ENCODE measurements at places on chromosomes 5 and 9.

GRCh38 chr5:17001428-17001827 lies 65.3 kb upstream of the MYO10 start:
- DNase-seq: no peak

DNA sequence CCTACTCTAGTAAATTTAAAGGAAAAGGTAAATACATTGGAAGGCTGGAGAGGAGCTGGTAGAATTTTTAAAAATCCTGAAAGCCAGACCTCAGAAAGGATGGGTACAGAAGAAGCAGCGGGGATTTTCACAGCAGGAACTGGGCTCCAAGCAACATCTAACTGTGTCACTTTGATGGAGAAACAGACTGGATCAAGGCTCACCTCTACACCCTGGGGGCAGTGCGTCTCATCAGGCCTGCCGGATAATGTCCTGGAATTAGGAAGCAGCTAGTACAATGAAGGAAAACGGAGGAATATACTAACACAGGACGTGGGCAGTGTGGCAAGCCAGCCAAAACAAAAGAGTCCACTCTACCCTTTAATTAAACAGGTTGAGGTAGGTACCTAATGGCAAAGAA lies 463.6 kb downstream of the TAF11L14 start:
- no peak for DNase-seq

- no peak for DNase-seq
These were observed 171.0 kb downstream of the DEPDC1B start for GRCh38 chr5:60529001-60529400.

GRCh38 chr5:81391-82021 lies 10.5 kb upstream of the PLEKHG4B start:
- no peak for DNase-seq

DNA sequence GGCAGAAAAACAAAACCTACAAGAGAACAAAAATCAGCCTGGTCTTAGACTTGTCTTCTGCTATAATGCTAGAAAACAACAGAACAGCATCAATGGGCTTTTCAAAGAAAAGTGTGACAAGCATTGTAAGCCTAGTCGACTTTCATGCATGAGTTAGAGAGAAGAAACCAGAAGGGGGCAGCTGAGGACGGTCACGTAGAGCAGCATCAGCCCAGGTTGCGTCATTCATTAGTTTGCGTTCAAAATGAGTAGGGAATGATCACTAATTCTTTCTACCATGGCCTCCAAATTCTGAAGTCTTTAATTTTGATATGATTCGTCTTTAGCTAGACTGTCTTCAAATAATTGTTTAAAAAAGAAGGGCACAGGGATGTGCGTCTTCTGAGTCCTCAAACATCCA lies 4.7 kb upstream of the ISCA1 start:
- DNase-seq: no peak

- no peak for DNase-seq
These were observed 381 bp downstream of the NR2F1 start for GRCh38 chr5:93583439-93583767.

DNA sequence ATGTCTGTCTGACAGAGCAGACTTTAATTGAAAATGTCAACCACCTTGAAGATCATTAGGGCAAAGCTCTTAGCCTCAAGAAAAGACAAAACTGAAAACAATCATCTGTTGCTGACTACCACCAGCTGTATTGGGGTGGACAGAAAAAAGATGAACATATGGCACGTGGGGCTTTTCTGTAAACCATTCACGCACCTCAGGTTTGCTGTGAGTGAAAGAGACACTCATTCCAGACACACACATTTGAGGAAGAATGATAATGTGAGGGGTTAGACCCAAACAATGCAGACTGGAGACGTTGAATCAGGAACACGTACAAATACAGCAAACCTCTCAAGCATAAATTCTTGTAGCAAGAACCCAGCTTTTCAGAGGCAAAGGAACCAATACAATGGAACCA lies 158.7 kb downstream of the EBF1 start:
- no peak for DNase-seq

- no peak for DNase-seq
These were observed 159.4 kb upstream of the FER start for GRCh38 chr5:108588323-108588722.

DNA sequence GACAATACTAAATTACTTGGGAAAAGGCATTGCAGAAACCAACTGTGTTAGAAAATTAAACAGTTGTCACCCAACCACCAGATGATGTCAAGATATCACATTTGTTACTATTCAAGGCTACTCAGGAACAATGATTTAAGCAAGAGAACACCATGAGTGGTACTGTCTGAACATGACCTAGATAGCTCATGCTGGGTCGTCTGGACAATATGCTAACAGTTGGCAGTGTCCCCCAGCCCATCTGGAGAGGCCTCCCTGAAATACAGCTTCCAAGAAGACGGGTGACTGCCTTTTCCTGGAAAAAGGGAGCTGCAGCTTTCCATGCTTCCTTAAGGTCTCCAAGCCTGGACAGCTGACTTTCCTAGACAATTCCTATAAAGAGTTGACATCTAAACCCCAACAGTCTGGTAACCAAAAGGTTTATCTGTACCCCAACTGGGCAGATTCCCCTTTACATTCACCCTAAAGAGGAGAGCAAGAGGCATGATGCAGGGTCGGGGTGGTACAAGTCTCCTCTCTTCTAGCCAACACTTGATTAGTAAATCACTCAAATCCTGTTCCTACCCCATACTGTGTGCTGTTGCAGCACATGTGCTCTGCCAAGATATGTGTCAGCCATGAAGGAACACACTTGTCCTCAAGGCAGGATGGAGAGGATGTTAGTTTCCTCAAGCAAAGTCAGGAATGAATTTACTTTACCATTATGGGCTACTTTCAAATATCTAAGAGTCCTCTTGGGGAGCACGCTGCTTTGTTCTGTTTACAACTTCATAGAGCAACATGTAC lies 433.0 kb downstream of the PDE4D start:
- DNase-seq: no peak

DNA sequence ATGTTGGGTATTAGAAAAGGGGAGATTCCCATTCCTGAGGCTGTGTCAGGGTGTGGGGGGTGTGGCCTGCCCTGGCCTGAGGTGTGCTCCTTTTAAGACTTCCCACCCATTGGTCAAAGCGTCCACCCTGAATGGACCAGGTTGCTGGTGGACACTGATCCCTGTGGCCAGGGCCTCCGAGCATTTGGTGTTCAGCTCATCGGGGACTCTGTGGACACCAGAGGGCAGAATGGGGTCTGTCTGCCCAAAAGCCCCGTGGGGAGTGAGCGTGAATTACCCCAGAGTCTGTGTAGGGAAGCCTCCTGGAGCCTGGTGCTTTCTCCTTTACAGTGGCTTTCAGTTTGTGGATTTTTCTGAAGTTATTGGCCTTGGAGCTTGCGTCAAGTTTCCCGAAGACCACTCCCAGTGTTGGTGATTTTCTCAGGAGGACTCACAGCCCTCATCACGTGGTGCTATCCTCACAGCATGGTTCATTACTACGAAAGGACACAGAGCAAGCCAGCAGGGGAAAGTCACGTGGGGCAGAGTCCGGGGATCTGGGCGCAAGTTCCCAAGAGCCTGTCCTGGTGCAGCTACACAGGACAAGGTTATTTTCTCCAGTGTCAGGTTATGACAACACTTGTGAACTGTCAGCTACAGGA lies 55.5 kb downstream of the TENT4A start:
- no peak for DNase-seq

- DNase-seq: no peak
These were observed 45.9 kb upstream of the CDH18 start for GRCh38 chr5:20033881-20034280.

- no peak for DNase-seq
These were observed 110.6 kb downstream of the SH3TC2 start for GRCh38 chr5:148952097-148952867.

DNA sequence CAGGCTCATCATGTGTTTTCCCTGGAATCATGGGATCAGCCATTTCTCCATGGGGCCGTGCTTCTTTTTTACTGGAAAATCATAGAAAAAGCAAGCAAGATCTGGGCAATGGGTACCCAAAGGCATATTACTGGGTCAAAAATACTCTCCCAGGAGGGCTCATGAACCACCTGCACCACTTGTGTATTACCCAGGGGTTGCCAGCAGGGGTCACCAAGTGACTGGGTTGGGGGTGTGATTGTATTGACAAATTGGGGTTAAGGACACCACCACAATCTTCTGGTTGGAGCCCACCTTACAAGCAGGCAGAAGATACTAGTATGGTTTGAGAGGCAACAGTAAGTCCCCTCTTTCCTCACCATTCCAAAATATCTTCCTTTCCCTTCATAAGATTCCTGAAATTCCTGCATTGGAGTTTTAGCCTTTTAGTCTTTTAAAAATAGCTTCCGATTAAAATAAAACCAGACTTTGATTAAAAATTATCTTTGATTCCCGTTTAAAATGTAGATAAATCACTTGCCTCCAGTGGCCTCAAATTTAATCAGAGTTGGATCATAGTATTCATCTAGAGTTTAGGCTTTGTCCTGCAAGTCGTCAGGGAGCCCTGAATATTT lies 603.3 kb downstream of the KIF4B start:
- DNase-seq: no peak

- no peak for DNase-seq
These were observed 13.4 kb upstream of the TNIP1 start for GRCh38 chr5:151094030-151094851.

DNA sequence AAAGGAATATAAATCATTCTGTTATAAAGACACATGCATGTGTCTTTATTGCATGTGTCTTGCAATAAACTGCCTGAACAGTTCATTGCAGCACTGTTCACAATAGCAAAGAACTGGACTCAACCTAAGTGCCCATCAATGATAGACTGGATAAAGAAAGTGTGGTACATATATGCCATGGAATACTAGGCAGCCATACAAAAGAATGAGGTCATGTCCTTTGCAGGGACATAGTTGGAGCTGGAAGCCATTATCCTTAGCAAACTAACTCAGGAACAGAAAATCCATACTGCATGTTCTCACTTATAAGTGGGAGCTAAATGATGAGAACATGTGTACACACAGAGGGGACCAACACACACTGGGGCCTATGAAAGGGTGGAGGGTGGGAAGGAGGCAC lies 63.7 kb upstream of the CHD1 start:
- no peak for DNase-seq

- DNase-seq: no peak
These were observed 89.2 kb downstream of the THBS4 start for GRCh38 chr5:80124121-80124918.

DNA sequence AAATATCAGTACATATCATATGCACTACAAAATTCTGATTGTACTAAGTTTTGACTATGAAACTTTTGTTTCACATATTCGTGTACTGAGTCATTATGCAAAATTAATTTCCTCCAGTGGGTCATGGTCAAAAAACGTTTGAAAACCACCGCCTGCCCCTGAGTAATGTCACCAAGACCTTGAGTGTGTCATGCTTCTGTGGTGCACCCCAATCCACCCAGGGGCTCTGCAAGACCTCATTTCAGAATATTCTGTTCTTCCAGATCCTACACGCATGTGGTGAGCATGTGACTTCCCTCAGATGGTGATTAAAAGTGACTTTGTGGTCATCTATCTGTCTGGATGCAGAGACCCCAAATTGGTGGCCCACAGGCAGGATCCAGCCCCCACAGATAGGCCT lies 31.0 kb downstream of the ABLIM3 start:
- DNase-seq: no peak

GRCh38 chr9:128540634-128541360 lies 11.6 kb upstream of the SPTAN1 start:
- DNase-seq: no peak

GRCh38 chr9:125635888-125636287 lies 71.1 kb downstream of the MAPKAP1 start:
- no peak for DNase-seq

DNA sequence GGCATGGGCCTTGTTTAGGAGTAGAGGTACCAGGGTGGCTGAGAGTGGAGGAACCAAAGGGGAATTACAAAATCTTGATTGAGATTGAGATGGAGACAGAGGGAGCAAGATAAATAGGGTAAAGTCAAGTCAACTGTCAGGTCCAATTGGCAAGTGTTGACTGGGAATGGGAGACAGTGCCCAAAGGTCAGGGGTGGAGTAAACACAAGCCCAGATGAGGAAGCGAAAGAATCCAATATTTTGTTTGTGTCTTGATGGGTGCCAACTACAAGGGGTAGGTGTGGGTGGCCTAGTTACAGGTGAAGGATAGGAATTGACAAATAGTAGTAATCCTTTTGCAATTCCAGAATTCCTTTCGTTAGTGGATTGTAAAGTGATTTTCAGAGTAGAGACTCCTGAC lies 75.1 kb upstream of the AGXT2 start:
- no peak for DNase-seq

GRCh38 chr9:13588151-13589033 lies 308.9 kb upstream of the MPDZ start:
- DNase-seq: no peak

DNA sequence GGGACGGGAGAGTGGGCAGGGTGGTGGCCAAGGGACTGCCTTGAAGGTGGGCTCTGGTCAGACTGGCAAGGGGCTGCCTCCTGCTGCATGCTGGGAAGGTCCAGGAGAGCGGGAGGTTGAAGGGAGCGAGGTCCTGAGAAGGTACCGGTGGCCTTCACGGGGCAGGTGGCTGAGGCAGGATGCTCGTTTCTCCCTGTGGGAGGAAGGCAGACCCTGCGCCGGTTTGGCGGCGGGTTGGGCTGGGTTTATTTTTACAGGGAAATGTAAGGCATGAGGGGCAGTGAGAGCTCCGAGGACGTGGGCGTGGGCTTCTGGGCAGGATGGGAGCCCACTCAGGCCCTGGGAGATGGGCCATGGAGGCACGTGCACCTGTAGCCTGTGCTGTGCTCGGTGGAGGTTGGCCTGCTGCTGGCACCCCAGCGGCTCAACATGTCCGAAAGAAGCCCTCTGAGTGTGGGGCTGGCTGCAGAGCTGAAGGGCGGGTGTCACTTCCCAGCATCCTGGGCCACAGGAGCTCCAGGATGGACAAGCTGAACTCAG lies 27.3 kb downstream of the IER5L start:
- no peak for DNase-seq

DNA sequence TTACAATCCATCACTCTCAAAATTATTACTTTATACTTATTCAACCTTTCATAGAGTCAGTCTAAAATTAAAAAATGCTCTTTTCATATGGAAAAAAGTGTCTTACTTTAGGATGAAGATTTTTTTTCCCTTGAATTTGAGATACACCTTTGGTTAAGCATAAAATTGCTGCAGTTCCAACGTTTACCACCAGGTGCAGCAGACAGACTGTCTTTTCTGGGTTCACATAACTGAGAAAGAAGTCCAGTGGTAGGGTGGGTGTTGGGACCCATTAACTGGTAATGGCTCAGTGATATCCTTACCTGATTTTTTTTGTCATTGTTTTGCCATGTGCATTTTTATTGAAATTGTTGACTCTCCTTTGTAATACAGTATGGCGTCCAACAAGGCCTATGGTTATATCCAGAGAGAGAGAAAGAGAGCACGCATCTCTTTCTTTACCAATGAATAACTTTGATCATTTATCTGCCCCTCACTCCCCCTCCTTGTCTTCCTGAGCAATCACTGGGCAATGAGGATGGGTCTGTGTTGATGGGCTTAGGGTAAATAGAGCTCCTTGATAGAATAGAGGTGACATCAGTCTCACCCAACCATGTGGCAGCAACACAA lies 98.4 kb downstream of the FBXL7 start:
- DNase-seq: no peak

- no peak for DNase-seq
These were observed 38.9 kb downstream of the FNBP1 start for GRCh38 chr9:130003943-130004552.

- DNase-seq: no peak
These were observed 66.8 kb downstream of the PALM2AKAP2 start for GRCh38 chr9:109846776-109847175.

- DNase-seq: no peak
These were observed 16.4 kb downstream of the LNPEP start for GRCh38 chr5:96952118-96952750.
